ENCODE measurements at places on chromosomes 6 and 20.

DNA sequence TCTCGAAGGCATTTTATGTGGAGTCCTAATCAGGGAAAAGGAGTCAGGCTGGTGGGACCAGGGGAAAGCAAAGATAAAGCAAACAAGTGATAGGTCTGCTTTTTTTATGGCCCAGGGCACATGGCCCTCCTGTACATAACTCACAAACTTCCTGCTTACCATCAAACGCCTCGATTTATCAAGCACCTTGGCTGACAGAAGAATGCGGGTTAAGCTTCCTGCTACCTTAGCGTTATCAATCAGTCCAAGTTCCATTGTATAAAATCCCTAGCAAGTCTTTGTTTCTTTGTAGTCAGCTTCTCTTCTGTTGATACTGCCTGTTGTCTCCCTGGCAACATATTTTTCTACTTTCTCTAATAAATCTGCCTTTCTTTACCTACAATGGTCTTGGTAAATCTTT is 4.1 kb upstream of the TRIM27 start:
- DNase-seq = no peak

- DNase-seq = no peak
Measured at GRCh38 chr6:13716225-13716954, 4.8 kb upstream of the RANBP9 start.

GRCh38 chr6:118537574-118537973 is 10.5 kb upstream of the PLN start:
- DNase-seq = no peak

DNA sequence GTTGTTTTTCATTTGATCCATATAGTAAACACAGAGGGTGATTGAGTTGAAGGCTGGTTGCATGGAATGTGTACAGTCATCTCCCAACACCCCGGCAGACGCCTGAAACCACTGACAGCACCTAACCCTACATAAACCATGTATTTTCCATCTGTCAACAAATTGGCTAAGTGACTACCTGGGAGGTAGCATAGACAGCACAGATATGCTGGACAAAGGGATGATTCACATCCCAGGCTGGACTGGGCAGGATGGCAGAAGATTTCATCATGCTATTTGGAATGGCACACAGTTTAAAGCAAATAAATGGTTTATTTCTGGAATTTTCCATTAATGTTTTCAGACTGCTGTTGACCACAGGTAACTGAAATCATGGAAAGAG is 4.4 kb upstream of the VIP start:
- DNase-seq = no peak

DNA sequence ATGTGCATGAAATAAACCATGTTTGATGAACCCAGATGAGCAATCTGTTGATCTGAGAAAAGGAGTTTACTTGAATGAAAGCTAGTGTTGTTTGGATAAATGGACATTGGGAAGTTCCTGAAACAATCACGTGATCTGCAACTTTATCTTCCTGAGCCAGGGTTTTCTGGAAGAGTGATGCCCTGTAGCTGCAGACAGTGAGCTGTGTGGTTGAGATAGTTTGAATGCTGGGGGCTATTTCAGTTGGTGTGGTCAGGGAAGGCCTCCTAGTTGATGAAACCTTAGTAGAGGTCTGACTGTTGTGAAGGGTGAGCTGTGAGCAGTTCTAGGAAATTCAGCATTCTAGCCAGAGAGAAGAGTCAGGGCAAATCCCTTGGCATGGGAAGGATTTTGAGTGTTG is 643.7 kb downstream of the UTRN start:
- no peak for DNase-seq

DNA sequence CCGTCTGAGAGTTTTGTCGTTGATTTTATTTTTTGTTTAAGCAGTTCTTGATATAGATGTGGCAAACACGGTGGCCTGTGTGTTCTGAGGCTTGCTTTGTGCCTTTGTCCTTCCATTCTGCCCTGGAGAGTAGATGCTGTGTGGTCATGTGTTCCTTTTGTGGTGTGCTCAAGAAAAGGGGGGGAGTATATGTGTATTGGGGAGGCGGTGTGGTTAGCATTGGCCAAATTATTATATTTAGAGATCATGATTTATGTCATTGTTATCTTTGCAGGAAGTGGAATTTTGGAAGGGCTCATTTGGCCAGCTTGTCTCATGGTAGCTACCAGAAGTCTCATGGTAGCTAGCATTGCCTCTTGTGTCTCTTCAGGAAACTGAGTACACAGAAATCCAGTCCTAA is 16.4 kb downstream of the RREB1 start:
- no peak for DNase-seq

DNA sequence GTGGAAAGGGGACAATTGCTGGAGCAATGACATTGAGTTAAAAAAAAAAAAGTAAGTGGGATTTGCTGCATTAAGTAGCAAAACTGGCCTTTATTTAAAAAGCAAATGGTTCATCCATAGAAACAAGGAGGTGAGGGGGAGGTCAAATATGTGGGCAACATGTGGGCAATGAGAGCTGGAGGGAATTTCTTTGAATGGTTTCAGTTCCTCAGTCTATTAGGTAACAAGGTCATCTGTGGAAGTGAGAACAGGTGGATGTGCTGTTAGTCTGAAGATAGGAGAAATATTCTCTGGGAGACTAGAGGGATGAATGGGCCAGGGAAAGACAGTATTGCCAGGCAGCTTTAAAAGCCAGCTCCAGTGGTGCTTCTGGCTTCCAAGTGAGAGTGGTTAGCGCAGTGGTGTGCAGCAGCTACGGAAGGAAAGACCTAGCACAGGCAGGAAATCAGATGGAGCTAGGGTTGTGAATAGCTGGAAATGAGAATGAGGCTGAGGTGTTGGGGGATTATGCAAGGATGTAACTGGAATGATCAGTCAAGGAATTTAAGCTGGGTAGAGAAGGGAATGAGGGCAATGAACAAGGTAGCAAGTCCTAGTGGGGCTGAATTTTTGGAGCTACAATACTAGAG is 727.6 kb downstream of the PTPRT start:
- no peak for DNase-seq

- no peak for DNase-seq
Measured at GRCh38 chr6:167311286-167311685, 13.6 kb upstream of the TTLL2 start.

DNA sequence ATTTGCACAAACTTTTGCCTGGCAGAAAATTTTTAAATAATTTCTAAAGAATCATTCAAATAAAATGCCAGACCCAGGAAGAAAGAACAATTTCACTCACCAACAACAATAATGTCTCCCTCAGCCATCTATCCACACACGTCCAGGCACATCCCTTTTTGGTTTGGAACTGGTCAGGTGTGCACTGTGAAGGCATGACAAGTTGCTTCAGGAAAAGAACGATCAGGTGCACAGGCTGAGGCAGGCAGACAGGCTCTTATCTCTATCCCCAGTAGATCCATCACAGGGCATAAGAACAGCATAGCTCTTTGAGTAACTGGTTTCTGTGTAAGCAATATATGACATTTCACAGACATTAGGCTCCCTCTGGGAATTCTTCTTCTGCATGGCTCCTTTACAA is 18.1 kb upstream of the NXT1 start:
- no peak for DNase-seq

DNA sequence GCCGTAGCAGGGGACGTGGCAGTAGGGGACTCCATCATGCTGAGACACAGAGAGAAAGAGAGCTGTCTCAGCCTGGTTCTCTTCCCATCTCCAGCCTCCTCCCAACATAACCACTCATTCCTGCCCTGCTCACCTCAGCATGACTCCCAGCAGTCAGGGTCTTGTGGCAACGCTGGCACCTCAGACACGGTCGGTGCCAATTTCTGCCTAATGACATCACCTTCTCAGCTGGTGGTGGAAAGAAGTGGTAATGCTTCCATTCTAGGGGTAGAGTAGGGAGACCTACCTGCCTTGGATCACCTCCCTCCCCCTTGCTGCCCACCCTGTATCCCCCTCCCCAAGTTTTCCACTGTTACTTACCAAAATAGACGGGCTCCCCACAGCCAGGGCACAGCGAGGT is 2.5 kb downstream of the CRIP3 start:
- DNase-seq = no peak

DNA sequence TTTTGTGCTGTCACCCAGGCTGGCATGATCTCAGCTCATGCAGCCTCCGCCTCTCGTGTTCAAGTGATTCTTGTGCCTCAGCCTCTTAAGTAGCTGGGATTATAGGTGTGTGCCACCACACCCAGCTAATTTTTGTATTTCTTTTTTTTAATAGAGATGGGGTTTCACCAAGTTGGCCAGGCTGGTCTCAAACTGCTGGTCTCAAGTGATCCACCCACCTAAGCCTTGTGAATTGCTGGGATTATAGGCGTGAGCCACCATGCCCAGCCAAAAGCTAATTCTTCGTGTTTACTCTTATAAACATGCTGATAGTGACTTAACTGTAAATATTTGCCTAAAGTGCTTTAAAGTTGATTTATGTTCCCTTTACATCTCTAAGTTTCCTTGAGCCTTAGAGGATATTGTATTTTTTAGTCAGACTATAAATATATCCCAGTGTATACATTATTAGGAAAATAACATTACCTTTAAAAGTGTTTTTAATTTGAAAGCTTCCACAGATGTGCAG is 91.7 kb downstream of the COL21A1 start:
- DNase-seq = no peak

- no peak for DNase-seq
Measured at GRCh38 chr6:75318900-75319299, 34.3 kb upstream of the TMEM30A start.

- peak; percentile 83 for DNase-seq
Measured at GRCh38 chr20:24948939-24949679, at the start of gene CST7. Gene CST7 (plus strand): TSS chr20:24949269. CDS start chr20:24949506, 237 bp downstream.

DNA sequence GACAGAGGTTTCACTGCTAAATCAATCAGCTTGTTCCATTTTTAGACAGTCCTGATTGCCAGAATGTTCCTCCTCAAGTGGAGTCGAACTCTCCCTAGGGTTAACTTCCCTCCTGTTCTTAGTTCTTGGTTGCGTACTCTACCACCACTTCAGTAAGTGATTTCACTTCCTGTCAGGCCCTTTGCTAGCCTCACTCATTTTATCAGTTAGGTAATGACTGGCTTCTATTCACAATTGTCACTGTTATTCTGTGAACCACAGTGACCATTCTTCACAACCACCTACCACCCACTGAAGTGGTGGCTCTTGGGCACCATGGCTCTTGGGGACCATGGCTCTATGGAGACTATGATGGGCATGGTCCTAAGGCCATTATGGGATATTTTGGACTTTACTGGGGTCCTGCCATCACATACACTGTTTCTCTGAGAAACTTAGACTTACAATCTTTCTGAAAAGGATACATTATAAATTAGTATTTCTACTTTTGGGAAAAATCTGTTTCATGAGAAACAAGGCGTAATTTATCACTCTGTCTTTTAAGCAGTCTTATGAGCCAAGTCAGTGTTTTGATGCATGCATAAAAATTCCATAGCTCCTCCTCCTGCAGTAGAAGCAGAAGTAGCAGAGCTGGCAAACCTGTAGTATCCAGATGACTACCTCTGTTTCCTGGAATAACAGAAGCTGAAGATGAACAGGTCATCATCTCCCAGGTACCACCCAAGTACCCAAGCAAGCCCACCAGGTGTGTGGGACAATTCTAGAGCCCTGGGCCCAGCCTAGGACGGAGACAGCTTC is 66.3 kb downstream of the ATXN1 start:
- DNase-seq = no peak

DNA sequence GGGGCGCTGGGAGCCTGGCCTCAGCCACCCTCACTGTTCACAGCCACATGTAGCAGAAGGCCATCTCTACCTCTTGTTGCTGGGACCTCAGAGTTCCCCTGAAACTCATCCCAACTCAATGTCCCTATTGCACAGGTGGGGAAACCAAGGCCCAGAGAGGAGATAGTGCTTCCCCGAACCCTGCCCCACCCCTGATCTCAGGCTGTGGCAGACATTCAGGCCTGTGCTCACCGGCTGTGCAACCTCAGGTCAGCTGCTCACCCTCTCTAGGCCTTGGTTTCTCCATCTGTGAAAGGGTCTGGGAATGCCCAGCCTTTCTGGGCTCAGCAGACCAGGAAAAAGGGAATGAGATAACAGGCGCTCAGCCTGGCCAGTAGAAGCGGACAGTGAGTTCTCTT is 6.4 kb upstream of the SLC52A3 start:
- no peak for DNase-seq

DNA sequence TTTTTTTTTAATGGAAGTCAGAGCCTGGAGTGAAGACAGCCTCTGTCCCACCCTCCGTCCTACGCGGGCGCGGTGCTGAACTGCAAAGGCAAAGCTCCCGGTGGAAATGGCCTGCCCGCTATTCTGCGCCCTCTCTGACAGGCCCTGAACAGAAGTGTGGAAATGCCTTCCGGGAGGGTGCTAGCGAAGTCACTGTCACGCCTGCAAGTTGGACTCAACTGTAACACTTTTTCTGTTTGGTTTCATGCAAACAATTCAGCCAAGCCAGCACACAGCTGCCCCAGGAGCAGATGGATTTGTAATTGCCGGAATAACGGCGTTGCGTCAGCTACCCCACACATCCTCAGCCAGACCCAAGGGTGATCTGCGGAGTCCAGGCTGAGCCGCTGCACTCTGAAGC is 107.6 kb downstream of the PSMB1 start:
- no peak for DNase-seq

GRCh38 chr20:1491281-1491840 is at the start of gene SIRPB2:
Gene SIRPB2 (minus strand): TSS chr20:1491420. CDS start chr20:1491359, 61 bp downstream.
- DNase-seq = peak; percentile 59

DNA sequence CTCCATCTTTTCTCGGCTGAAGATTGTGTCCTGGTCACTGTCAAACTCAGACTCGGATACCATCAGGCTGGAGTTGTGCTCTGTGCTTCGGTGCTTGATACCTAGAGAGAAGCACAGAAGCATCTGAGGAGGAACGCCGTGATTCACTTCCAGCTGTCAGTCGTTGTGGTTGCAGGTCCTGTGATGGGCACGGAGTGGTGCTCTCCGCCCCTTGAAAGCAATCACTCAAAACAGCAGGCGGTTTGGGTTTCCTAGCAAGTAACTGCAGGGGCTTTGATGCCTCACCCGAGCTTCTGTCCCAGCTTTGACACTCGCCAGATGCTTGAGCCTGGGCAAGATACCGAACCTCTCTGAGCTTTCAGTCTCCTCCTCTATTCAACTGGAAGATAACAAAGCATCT is 52.5 kb downstream of the ALDH5A1 start:
- peak; percentile 27 for DNase-seq

DNA sequence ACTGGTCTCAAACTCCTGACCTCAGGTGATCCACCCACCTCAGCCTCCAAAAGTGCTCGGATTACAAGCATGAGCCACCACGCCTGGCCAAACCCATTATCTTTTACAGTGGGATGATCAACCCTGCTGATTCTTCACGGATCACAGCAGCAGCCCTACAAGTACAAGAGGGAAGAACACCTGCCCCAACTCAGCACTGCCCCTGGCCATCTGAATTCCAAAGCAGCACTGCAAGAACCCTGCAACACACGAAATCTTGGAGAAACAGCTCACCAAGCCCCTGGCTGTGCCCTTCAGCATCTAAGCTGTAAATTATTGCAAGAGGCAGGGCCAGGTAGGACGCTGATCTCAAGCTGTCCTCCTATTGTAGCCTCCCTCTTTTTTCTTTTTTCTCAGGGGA is 54.5 kb upstream of the MC3R start:
- DNase-seq = no peak

DNA sequence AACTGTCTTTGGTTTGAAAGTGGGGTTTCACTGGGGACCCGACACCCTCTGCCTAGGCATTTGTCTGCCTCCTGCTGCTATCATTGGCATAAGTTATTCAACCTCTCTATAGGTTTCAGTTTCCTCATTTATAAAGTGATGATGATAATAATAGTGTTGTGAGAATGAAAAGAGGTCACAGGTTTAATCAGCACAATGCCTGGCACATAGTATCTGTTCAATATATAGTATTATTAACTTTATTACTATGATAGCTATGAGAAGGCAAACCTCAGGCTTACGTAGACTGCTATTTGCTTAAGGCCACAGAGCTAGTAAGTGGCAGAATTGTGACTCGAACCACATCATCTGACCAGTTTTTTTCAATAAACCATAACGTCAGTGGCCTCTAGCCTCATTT is 256.8 kb downstream of the CDKAL1 start:
- no peak for DNase-seq
